ENCODE measurements at places on chromosomes 3 and 15.

DNA sequence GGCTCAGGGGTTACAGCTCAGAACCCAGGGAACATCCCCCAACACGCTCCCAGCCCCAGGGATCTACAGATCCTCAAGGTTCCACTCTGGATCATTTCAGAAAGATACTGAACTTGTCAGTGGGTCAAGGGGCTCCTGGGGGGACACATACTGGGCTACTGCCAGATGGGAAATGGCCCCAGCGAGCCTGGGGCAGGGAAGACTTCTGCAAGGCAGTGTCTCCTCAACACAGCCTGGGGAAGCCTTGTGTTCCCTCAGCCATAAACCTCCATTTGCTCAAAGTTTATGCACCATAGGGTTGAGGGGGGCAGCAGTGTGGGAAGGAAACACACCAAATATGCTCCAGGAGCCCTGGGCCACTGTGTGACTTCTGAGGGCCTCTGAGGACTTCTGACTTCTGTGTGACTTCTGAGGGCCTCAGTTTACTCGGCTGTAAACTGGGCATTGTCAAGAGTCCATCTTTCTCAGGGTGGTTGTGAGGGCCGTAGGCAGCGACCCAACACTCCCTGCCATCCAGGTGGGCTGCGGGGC is 58.4 kb downstream of the IQSEC1 start:
- DNase-seq = no peak

- no peak for DNase-seq
Observed at GRCh38 chr15:66429546-66429945, 42.8 kb downstream of the MAP2K1 start.

GRCh38 chr15:83559310-83559966 is 94.5 kb upstream of the ADAMTSL3 start:
- peak; percentile 33 for DNase-seq

GRCh38 chr3:12115104-12115503 is 43.6 kb downstream of the TIMP4 start:
- no peak for DNase-seq

DNA sequence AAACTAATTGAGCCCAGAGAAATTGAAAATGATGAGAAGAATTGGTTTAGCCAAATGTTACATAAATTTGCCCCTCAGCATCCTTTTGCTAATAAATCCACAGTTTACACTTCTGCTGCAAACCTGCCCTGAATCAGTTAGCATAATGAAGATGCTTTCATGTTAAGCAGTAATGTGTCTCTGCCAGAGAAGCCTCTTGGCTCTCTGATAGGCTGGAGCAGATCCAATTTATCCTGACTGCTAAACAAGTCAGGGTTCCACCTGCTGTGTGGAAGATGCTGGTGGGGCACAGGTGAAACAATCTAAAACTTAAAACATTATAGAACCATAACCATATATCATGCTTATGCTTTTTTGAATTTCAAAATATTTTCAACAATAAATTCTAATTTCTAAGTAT is 946.8 kb downstream of the OTOL1 start:
- no peak for DNase-seq

GRCh38 chr15:90047956-90048575 is 46.9 kb downstream of the ZNF710 start:
- no peak for DNase-seq

DNA sequence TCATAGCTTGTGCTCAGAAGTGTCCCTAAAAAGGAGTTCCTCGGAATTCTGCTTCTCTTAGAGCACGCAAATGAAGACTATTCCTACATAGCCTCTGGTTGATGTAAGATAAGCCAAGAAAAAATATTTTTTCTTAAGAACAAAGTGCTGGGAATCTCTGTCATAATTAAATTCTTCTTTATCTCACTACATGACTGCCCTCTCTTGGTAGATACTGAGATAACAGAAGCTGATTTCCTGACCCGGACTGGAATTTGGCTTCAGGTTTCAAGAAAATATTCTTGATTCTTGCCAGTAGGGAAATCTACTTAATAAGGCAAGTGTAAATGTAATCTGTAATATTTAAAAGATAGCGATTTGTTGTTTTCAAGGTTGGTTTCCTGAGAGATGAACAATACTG is 31.3 kb upstream of the SETMAR start:
- no peak for DNase-seq

- no peak for DNase-seq
Observed at GRCh38 chr15:91529534-91529933, 324.0 kb upstream of the SLCO3A1 start.

All from CD4-positive, alpha-beta T cell treated with Interleukin-1 beta for 1 hour (primary cell).